ENCODE measurements at places on chromosomes 7 and 10.

- peak; percentile 49 for DNase-seq
Observed at GRCh38 chr10:11237571-11237970, 219.9 kb downstream of the CELF2 start.

GRCh38 chr7:130289478-130289877 is 3.5 kb upstream of the CPA4 start:
- DNase-seq, result no peak

DNA sequence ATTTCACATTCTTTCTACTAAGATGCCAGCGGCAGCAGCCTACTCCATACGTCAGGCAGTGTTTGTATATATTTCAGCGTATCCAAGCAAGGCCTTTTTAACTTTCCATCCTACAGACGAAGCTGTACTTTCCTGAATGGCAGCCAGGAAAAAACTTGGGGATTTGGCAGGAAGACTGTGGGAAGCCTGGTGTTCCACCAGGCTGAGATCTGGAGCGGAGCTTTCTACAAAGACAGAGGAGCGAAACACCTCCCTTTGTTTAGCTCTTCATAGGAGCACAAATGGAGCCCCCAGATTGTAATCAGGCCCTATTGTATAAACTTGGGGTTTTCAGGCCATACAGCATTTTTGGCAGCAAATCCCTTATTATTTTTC is 143.8 kb downstream of the TES start:
- no peak for DNase-seq

DNA sequence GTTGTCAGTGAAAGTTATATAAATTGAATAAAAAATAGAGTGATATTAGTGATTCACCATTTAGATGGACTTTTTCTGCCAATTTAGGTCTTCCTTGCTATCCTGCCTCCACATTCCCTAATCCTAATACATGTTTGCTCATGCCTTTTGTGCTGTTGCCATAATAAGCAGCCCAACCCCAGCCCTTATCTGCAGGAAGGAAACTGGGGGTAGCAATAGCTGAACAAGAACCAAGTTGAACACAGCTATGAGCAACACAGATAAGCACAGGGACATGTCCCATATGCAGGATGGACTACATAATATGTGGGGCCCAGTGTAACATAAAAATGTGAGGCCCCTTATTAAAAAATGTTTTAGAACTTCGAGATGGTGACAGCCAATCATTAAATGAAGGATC is 91.2 kb upstream of the AHR start:
- no peak for DNase-seq

DNA sequence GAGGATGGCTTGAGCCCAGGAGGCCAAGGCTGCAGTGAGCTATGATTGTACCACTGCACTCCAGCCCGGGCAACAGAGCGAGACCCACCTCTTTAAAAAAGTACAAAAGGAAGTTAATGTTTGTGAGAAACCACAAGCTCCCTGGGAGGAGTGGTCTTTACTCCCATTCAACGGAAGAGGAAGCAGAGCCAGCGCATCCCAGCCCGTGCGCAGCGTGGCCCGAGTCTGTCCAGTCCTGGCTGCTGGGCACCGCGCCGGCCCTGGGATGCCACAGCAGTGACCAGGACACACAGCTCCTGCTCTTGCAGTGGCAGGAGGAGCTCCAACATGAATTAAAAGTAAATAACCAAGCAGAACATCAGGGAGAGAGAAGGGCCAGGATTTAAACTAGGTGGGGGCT is 68.4 kb downstream of the ELFN1 start:
- no peak for DNase-seq

GRCh38 chr10:3853016-3853415 is 68.0 kb upstream of the KLF6 start:
- no peak for DNase-seq

DNA sequence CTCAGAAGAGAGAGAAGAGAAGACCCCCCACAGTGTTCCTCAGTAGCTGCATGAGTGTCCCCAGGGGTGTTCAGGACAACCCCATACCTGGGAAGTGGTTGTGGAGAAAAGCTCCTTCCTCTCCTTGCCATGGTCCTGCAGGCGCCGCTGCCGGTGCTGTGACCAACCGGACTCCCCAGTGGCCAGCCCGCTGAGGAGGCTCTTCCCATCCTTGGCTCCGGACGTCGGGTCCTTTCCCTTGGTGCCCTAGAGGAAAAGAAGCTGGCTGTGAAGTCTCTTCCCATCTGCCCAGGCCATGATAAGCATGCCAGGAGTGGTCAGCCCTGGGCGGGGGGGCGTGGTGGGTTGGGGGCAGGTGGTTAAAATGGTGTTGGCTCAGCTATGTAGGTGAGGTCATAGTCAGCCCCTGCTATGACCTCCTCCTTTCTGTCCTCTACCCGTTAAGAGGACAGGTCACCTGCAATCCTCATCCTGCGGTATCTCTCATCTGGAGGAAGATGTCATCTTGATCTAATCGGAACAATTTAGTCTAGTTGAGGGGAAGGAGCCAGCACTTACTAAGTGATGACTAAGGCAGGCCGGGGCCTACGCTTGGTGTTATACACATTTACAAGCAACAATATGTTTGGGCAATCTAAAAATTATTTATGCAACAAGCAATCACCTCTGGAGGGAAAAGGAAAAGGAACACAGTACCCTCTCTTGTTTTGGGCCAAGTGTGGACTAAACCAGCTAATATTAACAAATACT is 13.2 kb downstream of the WDR91 start:
- DNase-seq, result no peak

Measured in CD4-positive, alpha-beta T cell treated with Interleukin-2 at 100 ng/mL for 4 hours (primary cell).